ENCODE measurements at places on chromosomes 2 and 18. TPM values are rescaled to one million over a fixed set of nuclear protein-coding genes. Genes with fewer than 3 reads are reported as not detected.

DNA sequence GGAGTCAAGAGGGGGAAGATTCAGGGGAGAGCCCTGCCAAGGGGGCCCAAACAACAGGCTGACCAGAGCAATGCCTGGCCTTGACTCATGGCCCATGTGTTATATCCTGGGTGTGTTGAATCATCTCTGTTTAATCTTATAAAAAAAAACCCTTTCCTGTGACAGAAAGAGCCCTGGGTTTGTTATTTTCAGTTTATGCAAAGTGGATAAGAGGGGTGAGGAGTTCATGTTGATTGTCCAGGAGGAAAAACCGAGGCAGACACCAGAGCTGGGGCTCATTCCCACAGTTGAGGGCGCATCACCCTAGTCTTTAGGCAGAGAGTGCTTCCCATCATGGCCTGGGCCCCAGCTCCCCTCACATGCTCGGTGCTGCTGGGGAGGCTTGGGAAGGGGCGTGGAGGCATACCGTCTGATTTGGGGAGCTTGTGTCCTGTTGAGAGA, 30.9 kb upstream of the IL37 start:
- no peak for DNase-seq

DNA sequence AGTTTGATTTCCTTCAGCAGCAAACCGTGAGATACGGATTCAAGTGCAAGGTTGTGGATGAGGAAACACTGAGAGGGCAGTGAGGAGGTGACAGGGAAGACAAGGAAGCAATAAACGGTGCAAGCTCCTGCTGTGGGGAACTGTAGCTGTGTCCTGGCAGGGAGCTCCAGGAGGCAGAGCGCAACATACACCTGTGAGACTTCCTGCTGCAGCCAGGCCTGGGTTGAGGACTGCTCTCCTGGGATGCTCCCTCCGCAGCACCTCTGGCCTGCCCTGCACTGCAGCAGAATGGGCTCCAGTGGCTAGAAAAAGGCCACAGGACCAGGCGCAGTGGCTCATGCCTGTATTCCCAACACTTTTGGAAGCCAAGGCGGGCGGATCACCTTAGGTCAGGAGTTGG, 85.5 kb downstream of the MRO start:
- DNase-seq = no peak

DNA sequence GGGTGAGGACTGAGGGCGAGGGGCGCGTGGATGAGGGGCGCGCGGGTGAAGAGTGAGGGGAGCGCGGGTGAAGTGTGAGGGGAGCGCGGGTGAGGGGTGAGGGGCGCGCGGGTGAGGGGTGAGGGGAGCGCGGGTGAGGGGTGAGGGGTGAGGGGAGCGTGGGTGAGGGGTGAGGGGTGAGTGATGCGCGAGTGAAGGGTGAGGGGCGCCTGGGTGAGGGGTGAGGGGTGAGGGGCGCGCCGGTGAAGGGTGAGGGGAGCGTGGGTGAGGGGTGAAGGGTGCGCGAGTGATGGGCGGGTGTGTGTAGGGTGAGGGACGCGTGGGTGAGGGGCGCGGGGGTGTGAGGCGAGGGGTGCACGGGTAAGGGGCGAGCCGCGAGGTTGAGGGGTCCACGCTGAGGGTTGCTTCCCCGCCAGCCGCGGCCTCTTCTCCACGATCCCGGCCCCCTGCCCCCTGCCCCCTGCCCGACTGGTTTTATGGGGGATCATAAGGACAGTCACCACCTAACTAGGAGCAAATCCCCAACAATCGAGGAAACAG, 1.1 kb upstream of the SLC66A2 start:
- DNase-seq = no peak

- peak; percentile 75 for DNase-seq
Measured at GRCh38 chr2:39541011-39541930, 104.2 kb upstream of the MAP4K3 start.

GRCh38 chr2:230956827-230957755, 32.0 kb upstream of the GPR55 start:
- no peak for DNase-seq

DNA sequence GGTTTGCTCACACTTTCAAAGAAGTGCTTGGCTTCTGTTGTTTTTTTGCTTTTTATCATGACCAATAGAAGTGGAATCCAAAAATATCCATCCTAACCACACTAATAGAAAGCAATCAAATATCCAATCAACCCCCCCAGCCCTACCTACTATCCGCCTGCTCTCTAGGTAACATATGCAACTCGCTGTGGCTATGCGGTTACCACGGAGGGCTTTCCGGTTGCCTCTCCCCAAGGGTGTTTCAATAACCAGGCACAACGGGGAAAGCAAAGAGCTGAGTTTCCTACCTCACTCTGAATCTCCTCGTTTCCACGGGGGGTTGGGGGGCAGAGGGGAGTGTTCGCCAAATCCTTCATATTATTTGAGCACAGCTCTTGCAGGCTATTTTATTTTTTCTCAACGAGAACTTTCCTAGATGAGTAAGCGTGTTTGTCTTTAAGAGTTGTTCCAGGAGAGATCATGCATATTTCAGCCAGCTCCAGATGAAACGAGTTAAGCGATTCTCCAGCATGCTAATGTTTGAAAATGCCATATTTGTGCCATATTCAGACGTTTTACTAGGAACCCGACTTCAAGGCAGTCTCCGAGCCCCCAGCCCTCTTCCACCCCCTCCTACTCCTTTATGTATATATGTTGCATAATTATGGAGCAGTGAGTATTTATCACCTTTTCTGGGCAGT, 30.3 kb downstream of the PAX3 start:
- no peak for DNase-seq

DNA sequence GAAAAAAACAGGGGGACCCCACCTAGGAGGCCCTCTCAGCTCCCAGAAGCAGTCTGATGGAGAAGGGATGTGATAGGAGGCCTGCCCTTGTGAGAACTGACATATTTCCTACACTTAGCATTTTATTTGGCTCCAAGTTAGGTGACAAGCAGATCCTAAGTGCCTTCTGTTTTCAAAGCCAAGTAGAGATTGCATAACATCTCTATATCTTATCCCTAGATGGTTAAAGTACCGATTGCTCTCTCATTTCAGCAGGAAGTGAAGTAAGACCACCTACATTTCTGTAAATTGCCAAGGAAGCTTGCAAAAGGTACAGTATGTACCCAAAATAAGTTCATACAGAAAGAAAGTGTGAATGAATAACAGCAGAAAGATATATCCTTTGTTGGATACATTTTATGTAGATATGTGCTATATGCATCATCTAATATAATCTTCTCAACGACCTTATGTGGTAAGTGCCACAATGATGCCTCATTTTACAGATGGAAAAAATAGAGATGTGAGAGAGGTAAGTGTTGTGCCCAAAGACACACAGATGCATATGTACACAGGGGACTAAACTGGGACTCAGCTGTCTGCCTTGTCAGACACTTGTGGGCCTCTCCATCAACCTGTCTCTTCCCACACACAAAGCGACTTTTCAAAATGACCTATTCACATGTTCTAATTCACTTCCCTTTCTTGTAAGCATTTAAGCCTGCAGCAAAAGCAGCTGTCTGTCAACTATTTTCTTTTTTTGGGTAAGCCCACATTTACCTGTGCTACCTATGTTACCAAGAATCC, 38.9 kb downstream of the DHRS9 start:
- DNase-seq = no peak

Gene CCL20
- total RNA-seq = 0.89 TPM

Gene NRBP1
- total RNA-seq = 106 TPM

All from dermis microvascular lymphatic vessel endothelial cell (primary cell).